ENCODE measurements at places on chromosomes 4 and X. TPM values are rescaled to one million over a fixed set of nuclear protein-coding genes. Genes with fewer than 3 reads are reported as not detected.

DNA sequence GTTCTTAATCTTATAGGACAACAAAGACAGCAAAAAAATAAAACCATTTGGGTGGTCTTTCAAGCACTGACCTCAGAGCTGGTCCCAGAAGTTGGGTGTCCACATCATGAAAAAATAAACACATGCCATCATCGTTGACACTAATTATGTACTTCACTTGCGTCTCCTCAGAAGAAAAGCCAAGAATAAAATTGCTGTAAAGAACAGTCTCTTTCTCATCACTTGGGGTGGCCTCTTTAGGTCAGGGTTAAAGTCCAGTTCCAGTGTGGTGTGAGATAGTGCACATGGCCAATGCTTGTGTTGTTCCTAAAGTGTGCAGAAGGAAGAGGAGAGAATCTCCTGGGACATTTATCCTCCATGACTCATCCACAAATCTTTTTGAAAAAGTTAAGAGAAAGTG is 49.5 kb upstream of the IBSP start:
- no peak for DNase-seq

DNA sequence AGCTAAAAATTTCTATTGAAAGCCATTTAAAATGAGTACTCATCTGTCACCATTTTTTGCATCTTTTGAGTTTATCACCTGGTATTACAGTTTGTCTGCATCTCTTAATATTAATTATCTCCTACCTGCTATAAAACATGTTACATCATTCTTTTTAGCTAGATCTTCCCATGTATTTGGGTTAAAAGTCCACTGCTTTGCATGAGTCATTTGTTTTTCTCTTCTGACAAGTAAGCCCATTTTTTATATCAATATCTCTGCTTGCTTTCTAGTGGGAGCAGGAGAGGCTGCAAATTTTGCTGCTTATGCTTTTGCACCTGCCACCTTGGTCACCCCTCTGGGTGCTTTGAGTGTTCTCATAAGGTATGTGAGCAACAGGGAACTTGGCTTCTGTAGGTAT is 16.1 kb downstream of the NIPAL1 start:
- DNase-seq = no peak

The IDH3G gene
- total RNA-seq = 80.1 TPM

The CACNA1F gene
- total RNA-seq = not detected

The HHIP gene
- 8.8 TPM for total RNA-seq

DNA sequence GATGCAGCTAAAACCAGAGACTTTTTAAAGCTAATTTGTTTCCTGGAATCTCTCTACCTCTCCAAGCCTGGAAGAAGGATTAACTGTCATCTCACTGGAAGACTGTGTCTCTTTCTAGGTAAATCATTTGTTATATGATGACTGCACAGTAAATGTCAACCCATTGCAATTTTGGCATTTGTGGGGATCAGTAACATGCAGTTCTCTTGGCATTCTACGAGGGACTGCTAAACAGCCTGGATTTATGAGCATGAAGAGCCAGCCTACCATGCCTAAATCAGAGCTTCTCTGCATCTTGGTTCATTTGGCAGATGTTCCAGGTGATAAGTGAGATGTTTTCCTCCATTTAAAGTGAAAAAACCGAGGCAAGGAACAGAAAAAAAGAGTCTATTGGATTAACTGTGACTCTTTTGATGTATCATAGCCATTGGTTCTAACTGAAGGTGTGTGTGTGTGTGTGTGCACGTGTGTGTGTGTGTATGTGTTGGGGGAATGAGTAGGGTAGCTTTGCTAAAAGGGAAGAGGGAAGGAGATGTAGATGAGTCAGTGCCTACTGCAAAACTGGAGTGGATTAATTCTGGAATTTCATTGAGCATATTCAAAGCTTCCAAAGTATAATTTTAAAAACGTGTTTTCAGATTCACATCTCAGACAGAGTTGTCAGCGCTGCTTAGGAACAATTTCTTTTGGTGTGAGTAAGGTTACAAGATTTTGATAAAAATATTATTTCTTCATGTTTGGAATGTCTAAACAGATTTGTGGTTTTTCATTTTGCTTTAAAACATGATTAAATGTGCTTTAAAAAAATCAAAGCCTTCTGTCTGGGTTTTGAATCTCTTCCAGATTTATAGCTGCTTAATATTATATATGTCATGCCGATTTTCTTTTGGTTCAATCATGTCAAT is 123.2 kb upstream of the LNX1 start:
- DNase-seq = no peak

DNA sequence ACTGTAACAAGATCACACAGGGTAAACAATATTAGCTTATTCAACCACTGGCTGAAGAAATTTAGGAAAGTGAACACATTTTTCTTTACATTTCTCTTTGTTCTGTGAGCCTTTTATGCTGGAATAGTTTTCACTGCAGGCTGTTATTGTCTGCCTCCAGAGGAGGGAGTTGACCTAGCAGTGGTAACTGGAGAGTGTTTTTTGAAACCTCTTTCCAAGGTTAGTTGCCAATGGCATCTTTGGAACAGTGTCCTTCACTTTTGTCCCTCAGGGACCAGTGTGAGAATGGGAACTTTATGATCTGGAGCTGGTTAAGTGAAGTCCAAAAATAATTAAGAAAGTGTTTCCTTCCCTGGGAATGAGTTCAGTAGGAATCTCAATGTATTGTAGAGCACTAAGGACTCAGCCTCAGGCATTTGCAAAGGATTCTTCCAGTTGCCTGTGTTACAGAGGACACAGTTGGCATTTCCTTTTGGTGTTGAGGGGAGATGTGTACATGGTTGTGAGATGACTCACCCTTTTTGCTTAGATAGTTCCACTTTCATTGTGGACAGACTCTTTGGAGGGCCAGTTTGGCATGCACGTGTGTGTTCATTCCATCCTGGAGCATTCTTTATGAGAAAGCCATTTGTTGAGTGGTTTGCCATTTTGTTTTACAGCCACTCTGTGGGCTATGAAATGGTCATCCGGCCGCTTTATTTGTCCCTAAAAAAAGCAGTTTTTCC is 61.3 kb downstream of the AR start:
- peak; percentile 90 for DNase-seq

DNA sequence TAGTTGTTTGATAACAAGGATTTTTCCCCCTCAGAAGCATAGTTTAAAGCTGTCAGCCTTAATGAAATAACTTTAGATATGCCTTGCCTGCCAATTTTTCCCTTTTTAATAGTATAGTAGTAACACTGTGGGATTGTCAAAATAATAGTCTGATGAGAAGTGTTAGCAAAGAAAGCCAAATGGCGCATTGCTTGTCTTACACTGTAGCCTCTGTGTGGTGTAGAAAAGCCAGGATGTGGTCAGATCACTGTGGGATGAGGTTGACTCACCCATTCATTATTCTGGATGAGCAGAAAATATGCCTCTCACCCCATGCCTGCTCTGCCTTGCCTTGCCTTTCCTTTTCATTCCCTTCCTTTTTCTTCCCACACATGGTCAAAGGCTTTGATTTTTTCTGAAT is 257.8 kb upstream of the NRK start:
- DNase-seq = peak; percentile 57

DNA sequence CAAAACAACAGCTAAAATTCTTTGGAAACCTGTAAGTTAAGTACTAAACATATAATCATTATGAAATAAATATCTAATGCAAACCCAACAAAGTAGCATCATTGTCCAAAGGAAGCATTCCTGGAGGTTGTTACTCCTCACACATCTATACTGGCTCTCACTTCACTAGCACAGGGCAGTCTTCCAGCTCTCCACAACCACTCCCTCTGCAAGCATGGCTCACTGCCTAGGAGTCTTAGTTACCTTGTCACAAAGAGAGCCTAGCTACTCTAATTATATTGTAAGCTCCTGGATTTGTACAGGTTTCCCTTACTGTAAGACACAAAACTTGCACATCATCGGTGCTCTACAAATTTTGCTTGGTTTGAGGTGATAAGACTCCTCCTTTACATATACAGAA is 76.1 kb downstream of the AMMECR1 start:
- DNase-seq = no peak

The F9 gene
- total RNA-seq = not detected

DNA sequence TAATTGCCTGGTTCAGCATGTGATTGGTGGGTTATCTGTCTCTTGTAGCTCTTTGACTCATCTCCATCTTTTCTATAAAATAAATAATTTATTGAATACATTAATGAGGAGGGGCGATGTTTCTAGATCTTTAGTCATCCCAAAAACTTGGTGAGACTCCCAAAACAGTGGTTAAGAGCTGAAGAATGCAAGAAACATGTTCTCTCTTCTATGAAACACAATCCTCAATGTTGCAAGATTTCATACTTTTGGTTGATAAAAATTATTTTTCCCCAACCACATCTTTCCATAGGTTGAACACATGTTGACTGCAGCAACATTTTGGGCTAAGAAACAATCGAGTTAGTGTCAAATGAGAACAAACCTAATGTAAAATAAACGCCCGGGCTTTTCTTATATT is 1.2 kb upstream of the TMEM47 start:
- no peak for DNase-seq

GRCh38 chrX:23902419-23902818 is 5.3 kb downstream of the APOO start:
- DNase-seq = no peak

GRCh38 chr4:175946472-175947116 is 119.0 kb upstream of the WDR17 start:
- DNase-seq = no peak

The NHSL2 gene
- total RNA-seq = 0.19 TPM

GRCh38 chr4:75696581-75696980 is 23.4 kb upstream of the G3BP2 start:
- DNase-seq = no peak

- no peak for DNase-seq
Measured at GRCh38 chrX:40623139-40623536, at the start of gene MPC1L. MPC1L (plus strand) TSS chrX:40623428; CDS start chrX:40623566, 138 bp downstream.

The SSX2B gene
- total RNA-seq = not detected

GRCh38 chr4:168655182-168655581 is 158.3 kb downstream of the PALLD start:
- no peak for DNase-seq

- DNase-seq = no peak
Measured at GRCh38 chr4:45692131-45692735, 431.6 kb downstream of the GABRG1 start.

DNA sequence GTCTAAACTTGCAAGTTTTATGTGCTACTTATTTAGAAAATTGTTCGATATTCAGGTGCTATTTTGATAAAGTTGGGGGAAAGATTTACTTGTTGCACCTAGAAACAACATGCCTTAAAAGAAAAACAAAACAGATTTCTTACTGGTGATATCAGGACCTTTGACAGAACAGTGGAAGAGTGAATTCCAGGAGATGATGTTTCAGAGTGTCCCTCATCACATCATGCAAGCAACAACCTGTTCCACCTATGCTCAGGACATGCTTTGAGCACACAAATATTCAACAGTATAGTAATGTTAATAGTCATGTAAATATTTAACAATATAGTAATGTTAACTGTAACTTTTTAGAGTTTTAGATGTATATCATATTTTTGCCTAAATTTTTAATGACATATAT is 23.9 kb upstream of the RNF128 start:
- DNase-seq = no peak

The HTR2C gene
- not detected for total RNA-seq

The GC gene
- total RNA-seq = not detected

- DNase-seq = no peak
Measured at GRCh38 chr4:205097-205756, 80.9 kb downstream of the ZNF718 start.

The CSAG1 gene
- not detected for total RNA-seq

The P2RY8 gene
- total RNA-seq = not detected

The SULT1B1 gene
- not detected for total RNA-seq

DNA sequence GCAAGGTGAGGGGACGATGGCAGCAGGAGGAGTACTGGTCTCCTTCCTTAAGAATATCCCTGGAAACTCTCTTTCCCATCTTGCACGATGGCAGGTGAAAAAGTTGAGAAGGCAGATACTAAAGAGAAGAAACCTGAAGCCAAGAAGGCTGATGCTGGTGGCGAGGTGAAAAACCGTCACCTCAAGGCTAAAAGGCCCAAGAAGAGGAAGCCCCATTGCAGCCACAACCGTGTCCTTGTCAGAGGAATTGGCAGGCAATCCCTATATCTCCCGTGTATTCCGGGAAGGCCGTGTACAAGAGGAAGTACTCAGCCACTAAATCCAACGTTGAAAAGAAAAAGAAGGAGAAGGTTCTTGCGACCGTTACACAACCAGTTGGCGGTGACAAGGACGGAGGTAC is 40.0 kb downstream of the CRLF2 start:
- peak; percentile 14 for DNase-seq

DNA sequence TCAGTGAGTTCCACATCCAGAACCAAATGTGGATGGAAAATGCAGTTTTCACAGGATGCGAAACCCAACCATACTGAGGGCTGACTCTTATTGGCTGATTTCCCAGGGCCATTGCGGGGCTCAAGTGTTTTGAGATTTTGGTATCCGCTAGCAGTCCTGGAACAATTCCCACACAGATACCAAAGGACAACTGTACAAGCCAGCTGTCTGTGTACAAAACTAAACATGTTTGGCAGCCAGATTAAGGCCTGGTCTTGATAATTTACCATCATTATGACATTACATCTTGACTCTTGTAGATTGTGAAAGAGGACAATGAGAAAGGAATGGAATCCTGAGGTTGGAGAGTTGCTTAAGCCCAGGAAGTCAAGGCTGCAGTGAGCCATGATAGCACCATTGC is 121.9 kb downstream of the DKK2 start:
- no peak for DNase-seq

GRCh38 chr4:46459308-46459707 is 69.4 kb upstream of the GABRA2 start:
- DNase-seq = no peak

DNA sequence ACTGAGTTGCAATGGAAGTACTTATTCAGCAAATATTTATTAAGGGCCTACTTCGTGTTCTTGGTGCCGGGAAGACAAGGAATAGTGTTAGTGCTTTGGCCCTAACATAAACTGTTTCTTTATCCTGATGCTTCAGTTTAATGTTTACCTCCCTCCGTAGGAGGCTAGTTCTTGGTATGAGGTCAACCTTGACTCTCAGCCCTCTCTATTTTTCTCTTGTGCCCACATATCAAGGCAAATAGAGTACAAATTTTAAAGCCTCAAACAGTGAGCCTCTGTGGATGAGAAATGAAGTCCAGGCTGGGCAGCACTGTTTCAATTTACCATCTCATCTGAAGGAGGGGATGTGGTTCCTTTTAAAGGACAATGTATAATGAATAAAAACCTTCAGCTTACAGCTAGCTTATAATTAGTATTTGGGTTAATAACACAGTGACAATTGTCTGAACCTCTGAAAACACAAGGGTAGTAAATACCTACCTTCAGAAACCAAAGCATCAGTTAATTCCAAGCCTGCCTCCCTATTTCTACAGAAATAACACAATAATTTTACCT is 68.5 kb downstream of the SH3RF1 start:
- no peak for DNase-seq

DNA sequence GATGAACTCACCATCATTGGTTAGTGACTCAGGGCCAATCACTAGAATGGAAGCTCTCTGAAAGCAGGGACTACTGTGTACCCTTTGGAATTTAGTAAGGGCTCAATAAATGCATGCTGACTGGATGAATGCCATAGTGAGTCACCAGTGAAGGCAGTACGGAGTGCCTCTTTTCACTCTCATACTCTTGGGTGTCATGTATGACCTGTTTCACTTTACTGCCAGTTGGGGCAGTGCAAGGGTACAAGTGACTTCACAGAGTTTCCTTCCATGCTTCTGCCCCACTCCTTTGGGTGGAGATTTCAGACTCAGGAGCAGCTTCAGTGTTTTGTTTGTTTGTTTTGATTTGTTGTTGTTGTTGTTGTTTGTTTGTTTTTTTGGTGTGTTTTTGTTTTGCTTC is 57.7 kb downstream of the SOX3 start:
- no peak for DNase-seq

The GUCY1A1 gene
- total RNA-seq = not detected

- no peak for DNase-seq
Measured at GRCh38 chrX:101411984-101412383, 4.0 kb downstream of the HNRNPH2 start.

All from SJSA1 (cell line).